ENCODE measurements at places on chromosomes 4 and X.

DNA sequence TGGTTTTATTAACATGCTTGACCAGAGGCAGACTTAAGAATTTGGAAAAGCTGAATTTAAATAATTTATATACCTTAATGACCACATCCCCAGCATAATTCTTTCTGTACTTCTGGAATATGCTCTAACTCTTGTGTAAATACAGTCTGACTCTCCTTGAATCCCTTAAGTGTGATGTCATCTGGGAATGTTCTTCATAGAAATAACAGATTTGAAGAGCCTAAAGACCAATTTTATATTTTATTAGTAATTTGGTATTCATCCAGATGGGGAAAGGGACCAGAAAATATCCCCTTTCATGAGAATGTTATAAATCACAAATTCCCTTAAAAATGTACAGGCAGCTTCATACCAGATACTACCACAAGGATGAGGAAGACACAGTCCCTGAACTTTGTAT, 58.3 kb downstream of the KCNIP4 start:
- no peak overlapping the region for H3K27ac ChIP-seq
- H3K4me1 ChIP-seq: 0 out of 2 replicates have a peak, but pooled peaks cover 5% of the 10 kb centered on the region
- H3K36me3 ChIP-seq: no peaks in the 10 kb centered on the region

DNA sequence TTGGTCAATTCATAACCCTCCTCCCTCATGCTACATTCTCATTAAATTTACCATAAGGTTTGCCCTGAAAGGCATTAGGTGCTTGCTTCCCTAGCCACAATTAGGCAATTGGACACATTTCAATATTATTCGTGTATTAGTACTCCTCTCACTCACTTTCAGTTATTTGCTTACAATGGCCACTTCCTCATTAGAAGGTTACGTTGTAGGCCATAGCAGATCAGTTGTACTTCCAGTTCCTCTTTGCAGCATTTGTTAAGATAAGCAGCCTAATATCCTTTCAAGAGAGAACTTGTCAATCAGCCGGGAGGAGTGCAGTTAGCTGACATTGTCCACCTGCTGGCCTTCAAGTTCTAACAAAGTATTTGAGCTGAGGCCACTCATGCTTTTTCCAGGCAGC, 1017.2 kb downstream of the PCDH7 start:
- no peaks in the 10 kb centered on the region for H3K27me3 ChIP-seq
- no peaks in the 10 kb centered on the region for H3K4me1 ChIP-seq
- peak; percentile 15 for DNase-seq
- H3K4me3 ChIP-seq: no peak overlapping the region
- no peaks in the 10 kb centered on the region for H3K36me3 ChIP-seq
- no peak overlapping the region for H3K27ac ChIP-seq

DNA sequence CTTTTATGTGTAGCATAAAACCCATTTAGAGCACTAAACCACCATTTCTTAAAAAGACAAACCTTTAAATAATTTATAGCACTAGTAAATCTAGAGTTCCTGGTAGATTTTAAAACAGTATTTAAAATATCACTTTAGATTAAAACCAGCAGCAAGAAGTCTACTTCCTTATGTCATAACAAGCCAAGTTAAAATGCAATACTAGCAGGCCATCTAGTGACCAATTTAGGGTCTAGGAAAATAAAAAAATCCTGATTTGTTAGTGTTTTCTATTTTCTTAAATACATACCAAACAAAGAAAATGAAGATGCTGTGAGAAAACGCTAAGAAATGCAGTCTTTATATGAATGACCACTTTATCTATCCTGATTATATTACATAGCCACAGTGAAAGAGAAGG, 53.9 kb downstream of the PAPSS1 start:
- no peaks in the 10 kb centered on the region for H3K27me3 ChIP-seq
- DNase-seq: no peak
- no peaks in the 10 kb centered on the region for H3K36me3 ChIP-seq
- H3K4me3 ChIP-seq: no peak overlapping the region
- peaks cover 6% of the 10 kb centered on the region for H3K4me1 ChIP-seq
- H3K27ac ChIP-seq: no peak overlapping the region

DNA sequence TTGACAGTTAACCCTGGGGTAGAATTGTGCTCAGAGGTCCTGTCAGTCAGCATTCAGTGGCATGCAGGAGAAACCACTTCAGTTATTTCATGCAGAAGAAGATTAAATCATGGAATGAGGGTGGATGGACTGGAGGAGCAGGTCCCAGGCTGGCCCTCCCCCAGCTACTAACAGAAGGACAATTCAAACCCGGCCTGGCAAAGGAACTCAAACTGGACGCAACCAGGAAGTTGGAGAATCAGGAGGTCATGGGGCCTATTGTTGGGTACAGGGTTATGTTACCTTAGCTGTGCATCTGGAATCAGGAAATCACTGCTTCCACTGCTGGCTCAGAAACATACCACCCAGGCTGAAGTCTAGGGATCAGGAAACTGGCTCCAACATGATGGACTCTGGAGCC, 121.4 kb downstream of the GPAT3 start:
- DNase-seq: no peak
- H3K27me3 ChIP-seq: no peaks in the 10 kb centered on the region
- no peaks in the 10 kb centered on the region for H3K4me1 ChIP-seq
- no peaks in the 10 kb centered on the region for H3K36me3 ChIP-seq

DNA sequence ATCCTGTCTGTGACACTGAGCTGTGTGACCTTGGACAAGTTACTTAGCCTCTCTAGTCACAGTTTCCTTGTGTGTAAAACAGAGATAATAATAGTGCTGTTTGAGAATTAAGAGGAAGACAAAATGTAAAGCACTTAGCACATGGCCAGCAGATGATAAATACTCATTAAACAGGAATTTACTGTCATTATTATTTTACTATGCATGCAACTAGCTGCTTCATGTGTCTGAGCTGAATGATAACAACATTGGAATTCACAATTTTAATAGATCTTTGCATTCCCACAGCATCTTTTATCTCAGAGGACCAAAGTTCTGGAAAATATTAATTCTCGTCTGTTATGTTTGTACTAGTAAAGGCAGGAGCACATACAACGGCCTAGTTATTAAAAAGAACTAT, 79.2 kb upstream of the TET2 start:
- H3K27ac ChIP-seq: no peak overlapping the region
- no peak overlapping the region for H3K4me3 ChIP-seq
- DNase-seq: no peak
- H3K27me3 ChIP-seq: no peaks in the 10 kb centered on the region
- H3K36me3 ChIP-seq: no peaks in the 10 kb centered on the region

GRCh38 chr4:105933083-105933482, 37.8 kb downstream of the NPNT start:
- no peaks in the 10 kb centered on the region for H3K27me3 ChIP-seq
- H3K27ac ChIP-seq: no peak overlapping the region
- peaks cover 13% of the 10 kb centered on the region for H3K4me1 ChIP-seq

DNA sequence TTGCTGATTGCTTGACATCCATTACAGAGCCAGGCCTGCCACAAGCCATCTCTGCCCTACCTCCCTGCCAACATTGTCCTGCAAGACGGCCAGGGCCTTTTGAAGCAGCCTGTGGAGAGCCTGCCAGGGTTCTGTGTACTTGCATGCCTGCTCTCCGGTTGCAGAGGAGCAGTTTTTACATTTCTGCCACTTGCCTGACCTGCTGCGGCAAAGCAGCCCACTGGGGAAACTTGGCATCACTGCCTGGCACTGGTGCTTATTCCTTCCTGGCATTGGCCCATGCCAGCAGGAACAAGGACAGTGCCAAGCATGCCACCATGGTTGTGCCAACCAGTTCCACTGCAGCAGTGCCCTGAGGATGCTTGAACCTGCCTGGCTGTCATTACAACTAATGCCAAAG, 167.1 kb downstream of the NHS start:
- no peaks in the 10 kb centered on the region for H3K36me3 ChIP-seq
- H3K4me3 ChIP-seq: no peak overlapping the region
- no peak for DNase-seq
- H3K27ac ChIP-seq: no peak overlapping the region
- peaks cover 16% of the 10 kb centered on the region for H3K4me1 ChIP-seq

DNA sequence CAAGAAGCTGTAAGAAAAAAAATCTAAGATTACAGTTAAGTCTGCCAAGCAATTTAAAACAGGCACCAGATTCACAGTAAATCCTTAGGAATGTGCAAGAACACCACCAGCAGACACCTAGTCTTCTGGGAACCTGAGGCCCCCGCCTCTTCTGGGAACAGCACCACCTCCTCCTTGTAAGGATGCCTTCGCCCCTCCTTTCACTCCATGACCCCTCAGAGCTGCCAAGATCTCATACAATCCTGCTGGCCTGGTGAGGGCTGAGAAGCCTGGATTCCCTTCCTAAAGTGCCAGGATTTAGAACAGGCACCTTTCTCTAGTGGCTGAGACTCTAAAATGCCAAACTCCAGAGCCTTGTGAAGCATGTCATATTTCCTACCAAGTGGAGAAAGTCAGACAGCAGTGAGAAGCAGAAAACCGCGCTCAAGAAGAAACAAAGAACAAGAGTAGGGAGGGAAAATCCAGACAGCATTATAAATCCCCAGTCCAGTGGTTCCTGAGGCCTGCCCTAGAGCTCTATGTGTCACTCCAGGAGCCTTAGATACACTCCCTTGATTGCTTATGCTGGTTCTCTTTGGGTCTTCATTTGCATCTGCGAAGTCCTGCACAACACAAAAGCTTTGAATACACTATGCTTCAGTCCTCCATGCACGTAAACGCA, 166.4 kb downstream of the TSPAN5 start:
- H3K27me3 ChIP-seq: no peaks in the 10 kb centered on the region
- DNase-seq: no peak
- H3K36me3 ChIP-seq: no peaks in the 10 kb centered on the region
- no peak overlapping the region for H3K4me3 ChIP-seq
- H3K27ac ChIP-seq: no peak overlapping the region

DNA sequence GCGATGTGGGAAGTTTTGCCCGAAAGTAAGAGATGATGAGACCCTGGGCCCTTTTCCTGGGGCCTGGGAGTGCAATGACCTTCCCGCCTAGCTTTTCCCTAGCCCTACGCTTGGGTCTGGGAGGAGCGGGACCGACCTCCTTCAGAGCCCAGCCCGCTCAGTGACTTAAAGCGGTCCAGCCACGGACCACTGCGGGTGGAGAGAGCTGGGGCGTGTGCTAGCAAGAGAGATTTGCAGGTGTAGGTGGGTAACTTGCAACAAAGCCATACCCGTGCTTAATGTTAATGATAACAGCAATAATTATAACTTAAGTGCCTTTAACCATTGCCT, 503 bp upstream of the PDE5A start:
- no peak for DNase-seq
- H3K27me3 ChIP-seq: no peaks in the 10 kb centered on the region
- H3K4me3 ChIP-seq: peak overlapping the region; percentile 78
- H3K27ac ChIP-seq: no peak overlapping the region

GRCh38 chrX:12891915-12892506, 14.4 kb upstream of the TLR8 start:
- no peaks in the 10 kb centered on the region for H3K36me3 ChIP-seq
- no peaks in the 10 kb centered on the region for H3K27me3 ChIP-seq
- no peak overlapping the region for H3K4me3 ChIP-seq
- H3K4me1 ChIP-seq: peaks cover 61% of the 10 kb centered on the region
- peak; percentile 75 for DNase-seq

DNA sequence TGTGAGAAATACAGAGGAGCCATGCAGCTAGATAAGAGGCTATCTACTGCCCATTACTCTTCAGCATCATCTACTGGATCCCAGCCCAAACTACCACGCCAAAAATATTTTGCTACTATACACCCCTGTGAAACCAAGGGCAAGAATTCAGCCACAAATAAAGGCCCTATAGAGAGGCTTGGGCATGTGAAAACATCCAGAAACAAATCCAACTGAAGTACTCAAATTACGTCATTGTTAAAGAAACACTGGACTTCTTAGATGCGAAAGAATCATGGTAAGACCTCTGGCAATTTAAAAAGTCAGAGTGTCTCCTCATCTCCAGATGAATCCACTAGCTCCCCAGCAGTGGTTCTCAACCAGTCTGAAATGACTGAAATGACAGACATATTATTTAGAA, 12.8 kb downstream of the NDST3 start:
- H3K36me3 ChIP-seq: no peaks in the 10 kb centered on the region
- DNase-seq: no peak
- H3K4me1 ChIP-seq: no peaks in the 10 kb centered on the region
- no peak overlapping the region for H3K27ac ChIP-seq
- no peak overlapping the region for H3K4me3 ChIP-seq

- no peak overlapping the region for H3K27ac ChIP-seq
- H3K4me3 ChIP-seq: no peak overlapping the region
- no peak for DNase-seq
- no peaks in the 10 kb centered on the region for H3K36me3 ChIP-seq
Measured at GRCh38 chr4:118988635-118988972, 100.0 kb downstream of the SYNPO2 start.

All from MM.1S (cell line).